Activated T-cell treated with anti-CD3 and anti-CD28 coated beads, Interleukin-2, amount 50 U/mL, for 48 hours (primary cell): ENCODE measurements at places on chromosomes 2 and 18.

- DNase-seq, result no peak
Observed at GRCh38 chr2:180934911-180935310, 45.5 kb upstream of the UBE2E3 start.

DNA sequence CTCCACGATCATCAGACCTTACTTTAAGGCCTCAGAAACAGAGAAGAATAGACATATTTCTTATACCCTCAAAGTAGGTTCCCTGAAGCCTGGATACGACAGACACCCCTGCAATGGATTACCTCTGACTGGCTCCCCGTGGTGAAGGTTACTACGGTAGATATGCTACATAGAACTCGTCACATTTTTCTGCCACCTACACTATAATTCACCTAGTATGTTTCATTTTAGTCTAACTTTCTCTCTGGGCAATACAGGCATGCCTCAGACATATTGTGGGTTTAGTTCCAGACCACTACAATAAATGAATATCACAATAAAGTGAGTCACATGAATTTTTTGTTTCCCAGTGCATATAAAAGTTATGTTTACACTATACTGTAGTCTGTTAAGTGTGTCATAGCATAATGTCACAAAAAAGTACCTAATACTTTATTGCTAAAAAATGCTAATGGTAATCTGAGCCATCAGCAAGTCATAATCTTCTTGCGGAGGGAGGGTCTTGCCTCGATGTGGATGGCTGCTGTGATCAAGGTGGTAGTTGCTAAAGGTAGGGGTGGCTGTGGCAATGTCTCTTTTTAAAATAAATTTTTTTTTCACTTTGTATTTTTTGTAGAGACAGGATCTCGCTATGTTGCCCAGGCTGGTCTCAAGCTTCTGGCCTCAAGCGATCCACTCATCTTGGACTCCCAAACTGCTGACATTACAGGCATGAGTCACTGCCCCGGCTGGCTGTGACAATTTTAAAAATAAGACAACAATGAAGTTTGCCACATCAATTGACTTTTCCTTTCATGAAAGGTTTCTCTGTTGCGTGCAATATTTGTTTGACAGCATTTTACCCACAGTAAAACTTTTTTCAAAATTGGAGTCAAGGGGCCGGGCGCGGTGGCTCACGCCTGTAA is 64.6 kb downstream of the TGIF1 start:
- DNase-seq, result no peak

GRCh38 chr2:36539631-36540030 is 58.3 kb downstream of the FEZ2 start:
- no peak for DNase-seq

DNA sequence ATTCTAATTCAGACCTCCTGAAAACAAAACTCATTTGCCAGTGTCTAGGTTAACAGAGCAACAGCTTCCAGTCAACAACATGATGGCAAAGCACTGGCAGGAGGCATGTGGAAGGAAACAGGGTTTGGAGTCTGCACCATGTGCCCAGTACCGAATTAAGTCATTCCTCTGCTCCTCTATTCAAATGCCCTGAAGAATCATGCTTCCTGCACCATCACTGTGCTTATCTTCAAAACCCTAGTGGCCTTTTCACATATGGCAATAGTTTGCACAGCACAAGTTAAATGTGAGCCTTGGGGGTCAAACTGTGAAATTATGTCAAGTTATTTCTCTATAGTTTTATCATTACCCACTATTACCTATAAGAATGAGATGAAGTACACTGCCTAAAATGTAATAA is 75.4 kb upstream of the GRB14 start:
- DNase-seq, result no peak

DNA sequence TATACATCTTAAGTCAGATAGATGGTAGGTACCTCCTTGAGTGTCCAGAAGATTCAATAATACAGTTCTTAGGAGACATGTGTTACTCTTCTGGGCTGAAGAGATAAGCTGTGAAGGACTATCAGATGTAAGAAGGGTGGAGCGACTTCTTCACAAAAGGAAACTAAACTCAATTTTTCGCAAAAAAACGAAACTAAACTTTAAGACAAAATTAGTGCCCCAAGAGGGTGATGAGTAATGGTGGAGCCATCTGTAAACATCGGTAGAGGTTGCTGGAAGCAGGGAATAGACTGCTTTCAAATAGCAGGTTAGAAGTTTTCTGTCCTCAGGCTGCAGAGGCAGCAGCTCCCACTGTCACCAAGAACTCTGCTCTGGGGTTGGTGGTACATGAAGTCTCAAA is 111.6 kb upstream of the TACR1 start:
- DNase-seq, result no peak

DNA sequence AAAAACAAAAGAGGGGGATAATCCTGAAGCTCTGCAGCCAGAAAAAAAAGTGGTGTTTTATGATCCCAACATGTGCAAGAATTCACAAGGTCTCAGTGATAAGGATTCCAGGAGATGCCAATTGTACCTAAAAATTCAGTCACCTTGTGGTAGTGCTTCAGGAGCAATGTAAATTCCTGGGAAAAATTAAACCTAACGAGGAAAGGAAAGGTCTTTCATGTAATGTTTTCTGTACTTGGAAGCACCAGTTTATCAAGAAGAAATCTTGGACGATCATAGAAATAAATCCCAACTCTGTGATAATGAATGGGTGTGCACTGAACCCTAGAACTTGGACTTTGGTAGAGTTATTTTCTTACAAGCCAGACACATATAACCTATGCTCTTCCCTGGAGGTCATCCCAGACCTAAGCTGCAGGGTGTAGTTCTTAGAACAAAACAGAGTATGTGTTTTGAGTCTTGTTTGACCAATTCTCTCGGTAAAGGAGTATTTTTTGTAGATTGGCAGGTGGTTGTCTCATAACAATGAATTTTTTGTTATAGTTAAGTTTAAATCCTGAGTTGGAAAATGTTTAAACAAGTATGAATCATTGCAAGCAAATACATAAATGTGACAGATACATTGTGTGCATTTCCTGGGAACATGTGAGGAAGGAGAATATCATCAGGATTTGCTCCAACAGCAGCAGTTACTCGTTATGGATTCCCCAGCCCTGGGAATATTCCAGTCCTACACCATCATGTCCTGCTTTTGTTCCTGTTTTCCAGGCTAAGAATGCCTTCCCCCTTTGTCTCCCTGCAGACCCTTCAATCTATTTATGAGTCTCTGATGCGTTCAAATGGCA is 224.6 kb downstream of the NAPG start:
- no peak for DNase-seq

DNA sequence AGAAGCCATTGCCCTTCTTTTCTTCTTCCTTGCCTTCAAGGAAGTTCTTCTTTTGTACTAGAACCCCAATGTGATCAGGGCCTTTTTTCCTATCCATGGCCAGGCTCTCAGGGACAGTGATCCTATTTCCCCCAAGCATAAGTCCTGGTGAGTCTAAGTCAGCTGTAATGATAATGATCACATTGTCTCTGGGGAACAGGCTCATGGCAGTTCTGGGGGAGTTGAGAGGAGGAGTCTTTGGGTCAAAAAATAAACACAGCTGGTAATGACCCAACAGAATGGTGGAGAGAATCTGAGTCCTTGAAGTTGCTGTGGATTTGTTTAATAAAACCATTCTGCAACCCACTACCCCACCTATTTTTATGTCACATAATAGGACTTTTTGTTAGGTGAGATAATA is 96.6 kb downstream of the SOCS6 start:
- DNase-seq, result no peak

- no peak for DNase-seq
Observed at GRCh38 chr2:69489793-69490192, 52.6 kb upstream of the NFU1 start.

- DNase-seq, result peak; percentile 56
Observed at GRCh38 chr2:19358242-19359020, at the start of gene OSR1. Gene OSR1 (minus strand): TSS chr2:19358623. CDS start chr2:19353805, 4,818 bp downstream.

DNA sequence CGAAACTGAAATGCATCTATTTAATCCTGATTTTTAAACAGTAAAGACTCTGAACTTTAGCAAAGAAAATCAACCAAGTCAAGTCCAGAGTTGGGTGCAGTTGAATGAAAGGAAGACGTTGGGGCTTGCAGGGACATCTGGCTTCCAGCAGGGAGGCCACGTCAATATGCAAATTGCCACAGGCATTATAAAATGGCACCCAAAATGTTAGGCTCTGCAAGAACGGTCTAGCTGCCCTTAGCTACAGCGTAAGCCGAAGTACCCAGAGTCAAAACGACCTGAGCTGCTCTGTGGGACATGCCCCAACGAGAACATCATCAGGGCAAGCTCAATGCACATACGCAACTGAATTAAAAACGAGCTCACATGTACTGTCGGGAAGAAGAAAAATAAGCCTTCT is 30.7 kb downstream of the DOCK10 start:
- no peak for DNase-seq

- no peak for DNase-seq
Observed at GRCh38 chr2:239955989-239956817, 68.9 kb downstream of the NDUFA10 start.
